ENCODE measurements at places on chromosomes 4 and X.
A peak's percentile ranks its signal among the peaks of the same experiment; 100 is the strongest.

DNA sequence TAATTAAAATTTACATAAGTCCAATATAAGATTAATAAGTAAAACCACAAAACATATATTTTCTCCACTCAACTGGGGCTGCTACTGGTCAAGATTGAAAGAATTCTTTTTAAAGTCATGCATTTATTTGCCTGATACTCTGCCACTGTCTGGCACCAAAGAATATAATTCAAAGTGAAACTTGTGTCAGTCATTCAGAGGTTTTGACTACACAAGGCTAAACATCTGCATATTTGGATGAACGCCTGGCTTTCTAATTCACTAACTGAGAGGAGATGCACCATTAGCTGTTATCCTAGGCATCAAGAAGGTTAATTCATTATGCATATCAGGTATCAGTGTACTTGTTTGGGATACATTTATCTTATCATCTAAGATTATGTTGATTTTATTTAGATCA, 598.5 kb downstream of the CENPC start:
- DNase-seq, result no peak

- DNase-seq, result no peak
Measured at GRCh38 chr4:20926529-20926928, 226.3 kb downstream of the PACRGL start.

GRCh38 chrX:31497086-31497485, 425.2 kb upstream of the FTHL17 start:
- no peak for DNase-seq

DNA sequence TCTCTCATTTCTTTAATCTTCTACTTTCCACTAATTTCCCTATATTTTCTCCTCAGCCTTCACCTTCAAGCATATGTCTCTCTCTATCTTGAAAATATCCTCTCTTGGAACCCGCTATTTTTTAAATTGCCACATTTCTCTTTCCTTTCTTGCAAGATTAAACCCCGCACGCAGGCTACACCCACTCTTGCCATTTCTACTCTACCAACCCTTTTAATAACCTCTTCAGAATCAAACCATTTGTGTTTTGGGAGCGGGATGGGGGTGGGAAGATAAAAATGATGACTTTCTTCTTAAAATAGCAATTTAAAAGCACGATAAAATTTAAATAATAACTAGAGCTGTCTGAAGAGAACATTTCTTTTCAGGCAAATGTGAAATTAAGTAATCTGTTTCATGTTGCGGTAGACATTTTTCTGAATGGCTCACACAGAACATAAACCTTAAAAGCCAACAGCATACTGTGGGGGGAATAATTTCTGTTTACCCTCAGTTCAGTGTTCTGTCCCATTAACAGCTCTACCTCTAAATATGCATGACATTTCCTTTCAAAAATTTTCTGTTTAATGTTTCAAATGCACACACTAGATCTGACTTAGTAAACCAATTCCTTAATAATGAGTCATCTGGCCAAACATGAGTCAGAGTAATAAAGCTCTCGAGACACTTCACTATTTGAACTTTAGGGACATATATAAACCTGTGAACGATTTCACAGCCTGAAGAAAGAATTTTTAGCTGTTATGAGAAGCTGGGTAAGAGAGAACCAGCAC, 20.5 kb downstream of the ARSJ start:
- DNase-seq, result no peak

GRCh38 chrX:1361275-1361674, 24.7 kb downstream of the IL3RA start:
- DNase-seq, result no peak

- DNase-seq, result no peak
Measured at GRCh38 chr4:122930862-122931261, 8.5 kb upstream of the NUDT6 start.

DNA sequence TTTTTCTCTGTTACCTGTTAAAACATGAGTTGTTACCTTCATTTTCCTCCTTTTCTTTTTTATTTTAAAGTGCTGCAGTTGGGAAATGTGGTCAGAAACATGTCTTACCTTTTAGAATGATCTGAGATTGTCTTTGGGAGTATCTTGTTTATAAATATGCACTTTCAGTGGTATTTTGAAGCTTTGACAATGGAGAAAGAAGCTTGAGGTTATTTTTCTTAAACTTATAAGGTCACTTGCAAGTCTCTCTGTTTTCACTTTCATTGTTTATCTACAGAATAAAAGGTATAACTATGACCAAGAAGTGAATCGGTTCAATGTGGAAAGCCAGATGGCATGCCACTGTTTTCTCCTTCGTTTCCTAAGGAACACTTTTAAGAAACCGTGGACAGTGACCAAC, 167.5 kb upstream of the SLC7A11 start:
- DNase-seq, result no peak

GRCh38 chrX:41703574-41704029, 14.8 kb downstream of the GPR34 start:
- no peak for DNase-seq

- DNase-seq, result no peak
Measured at GRCh38 chr4:47143261-47143660, 111.9 kb downstream of the GABRB1 start.

GRCh38 chr4:26766141-26766540, 94.5 kb upstream of the STIM2 start:
- DNase-seq, result no peak

DNA sequence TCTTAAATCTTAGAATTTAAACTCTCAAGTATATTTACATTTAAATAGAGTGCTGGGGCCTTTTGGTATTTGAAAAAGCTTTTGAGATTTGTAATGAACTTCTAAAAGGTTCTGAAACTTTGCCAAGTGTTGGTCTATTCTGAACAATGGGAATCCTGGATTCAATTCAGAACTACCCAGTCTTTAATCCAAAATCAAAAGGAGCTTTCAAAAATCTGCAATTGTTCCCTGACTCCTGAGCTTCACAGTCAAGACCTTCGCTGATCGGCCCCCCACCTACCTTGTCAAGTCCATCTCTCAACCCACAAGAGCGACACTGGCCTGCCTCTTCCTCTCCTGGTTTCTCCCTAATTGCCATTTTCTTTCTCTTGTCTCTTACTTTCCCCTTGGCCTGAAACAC, 666.1 kb upstream of the BOD1L1 start:
- DNase-seq, result no peak

GRCh38 chr4:10458177-10458576, 951 bp upstream of the ZNF518B start:
- DNase-seq, result no peak

DNA sequence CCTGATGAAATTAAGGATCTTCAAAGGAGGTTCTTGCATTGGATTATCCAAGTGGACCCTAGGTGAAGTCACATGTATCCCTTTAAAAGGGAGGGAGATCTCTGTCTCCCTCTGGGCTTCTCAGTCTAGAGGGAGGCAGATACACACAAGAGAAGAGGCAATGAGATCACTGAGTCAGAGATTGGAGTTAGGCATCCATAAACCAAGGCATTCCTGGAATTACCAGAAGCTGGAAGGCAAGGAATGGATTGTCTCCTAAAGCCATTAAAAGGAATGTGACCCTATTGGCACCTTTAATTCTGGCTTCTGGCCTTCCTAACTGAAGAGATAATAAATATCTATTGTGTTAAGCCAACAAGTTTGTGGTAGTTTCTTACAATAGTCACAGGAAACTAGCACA, 383.2 kb downstream of the PACRGL start:
- DNase-seq, result no peak

GRCh38 chr4:11446155-11446811, 17.6 kb upstream of the HS3ST1 start:
- no peak for DNase-seq

- DNase-seq, result no peak
Measured at GRCh38 chr4:48112017-48112667, 21.9 kb downstream of the TXK start.

- DNase-seq, result no peak
Measured at GRCh38 chr4:6644792-6645530, 4.5 kb downstream of the MRFAP1 start.

DNA sequence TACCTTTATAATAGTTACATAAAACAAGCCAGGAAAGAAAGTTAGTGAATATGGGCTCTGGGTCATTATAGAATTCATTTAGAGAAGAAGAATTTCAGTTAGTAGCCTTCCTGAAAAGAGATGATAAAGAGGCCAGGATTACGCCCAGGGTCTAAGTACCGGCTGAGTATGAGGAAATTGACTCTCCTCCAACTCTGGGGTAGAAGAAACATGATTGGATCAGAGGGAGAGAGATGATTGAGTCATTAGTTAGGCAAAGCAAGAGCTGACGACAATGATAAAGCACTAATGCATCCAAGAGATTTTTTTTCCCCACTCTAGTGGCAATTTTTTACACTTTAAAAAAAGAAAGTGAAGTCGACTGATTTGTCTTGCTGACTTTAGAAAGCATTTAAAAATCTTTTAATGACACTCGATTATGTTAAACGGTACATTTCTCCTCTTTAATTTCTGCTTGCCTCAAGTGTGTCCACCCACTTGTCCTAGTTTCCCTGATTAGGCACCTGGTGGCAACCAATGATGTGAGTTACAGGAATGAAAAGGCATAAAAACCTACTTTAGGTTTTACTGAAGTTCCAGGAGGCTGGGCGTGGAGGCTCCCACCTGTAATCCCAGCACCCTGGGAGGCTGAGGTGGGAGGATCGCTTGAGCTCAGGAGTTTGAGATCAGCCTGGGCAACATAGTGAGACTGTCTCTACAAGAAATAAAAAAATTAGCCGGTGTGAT, 37.3 kb upstream of the IGFBP7 start:
- DNase-seq, result no peak

DNA sequence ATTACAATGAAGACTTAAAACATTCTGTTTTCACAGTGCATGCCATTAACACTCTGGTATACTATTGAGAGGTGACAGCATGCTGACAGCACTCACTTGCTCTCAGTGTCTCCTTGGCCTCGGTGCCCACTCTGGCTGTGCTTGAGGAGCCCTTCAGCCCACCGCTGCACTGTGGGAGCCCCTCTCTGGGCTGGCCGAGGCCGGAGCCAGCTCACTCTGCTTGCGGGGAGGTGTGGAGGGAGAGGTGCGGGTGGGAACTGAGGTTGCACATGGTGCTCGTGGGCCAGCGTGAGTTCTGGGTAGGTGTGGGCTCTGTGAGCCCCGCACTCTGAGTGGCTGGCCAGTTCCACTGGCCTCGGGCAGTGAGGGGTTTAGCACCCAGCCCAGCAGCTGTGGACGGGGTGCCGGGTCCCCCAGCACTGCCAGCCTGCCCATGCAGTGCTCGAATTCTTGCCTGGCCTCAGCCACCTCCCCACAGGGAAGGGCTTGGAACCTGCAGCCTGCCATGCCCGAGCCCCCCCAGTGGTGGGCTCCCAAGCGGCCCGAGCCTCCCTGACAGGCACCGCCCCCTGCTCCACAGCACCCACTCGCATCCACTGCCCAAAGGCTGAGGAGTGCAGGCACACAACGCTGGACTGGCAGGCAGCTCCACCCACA, 135.3 kb upstream of the AR start:
- no peak for DNase-seq

DNA sequence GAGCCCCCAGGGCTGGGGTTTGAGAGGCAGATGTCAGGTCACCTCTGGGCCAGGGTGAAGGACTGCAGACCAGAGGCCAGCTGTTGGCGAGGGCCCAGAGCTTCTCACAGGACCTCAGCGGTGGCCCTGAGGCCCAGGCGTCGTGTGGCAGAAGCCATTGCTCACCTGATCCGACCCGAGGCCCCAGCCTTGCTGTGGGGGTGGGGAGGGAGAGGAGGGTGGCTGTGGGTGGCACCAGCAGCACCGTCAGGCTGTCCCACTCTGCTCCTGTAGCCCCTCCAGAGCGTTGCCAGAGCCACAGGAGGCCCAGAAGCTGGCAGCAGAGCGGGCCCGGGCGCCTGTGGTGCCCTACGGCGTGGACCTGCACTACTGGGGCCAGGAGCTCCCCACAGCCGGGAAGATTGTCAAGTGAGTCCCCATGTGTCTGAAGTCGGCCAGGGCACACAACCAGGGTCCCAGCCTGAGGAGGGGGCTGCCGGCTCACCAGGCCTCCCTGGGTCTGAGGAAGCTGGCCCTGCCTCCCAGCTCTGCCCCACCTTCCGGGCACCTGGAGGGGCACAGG, 28.8 kb downstream of the UVSSA start:
- no peak for DNase-seq

DNA sequence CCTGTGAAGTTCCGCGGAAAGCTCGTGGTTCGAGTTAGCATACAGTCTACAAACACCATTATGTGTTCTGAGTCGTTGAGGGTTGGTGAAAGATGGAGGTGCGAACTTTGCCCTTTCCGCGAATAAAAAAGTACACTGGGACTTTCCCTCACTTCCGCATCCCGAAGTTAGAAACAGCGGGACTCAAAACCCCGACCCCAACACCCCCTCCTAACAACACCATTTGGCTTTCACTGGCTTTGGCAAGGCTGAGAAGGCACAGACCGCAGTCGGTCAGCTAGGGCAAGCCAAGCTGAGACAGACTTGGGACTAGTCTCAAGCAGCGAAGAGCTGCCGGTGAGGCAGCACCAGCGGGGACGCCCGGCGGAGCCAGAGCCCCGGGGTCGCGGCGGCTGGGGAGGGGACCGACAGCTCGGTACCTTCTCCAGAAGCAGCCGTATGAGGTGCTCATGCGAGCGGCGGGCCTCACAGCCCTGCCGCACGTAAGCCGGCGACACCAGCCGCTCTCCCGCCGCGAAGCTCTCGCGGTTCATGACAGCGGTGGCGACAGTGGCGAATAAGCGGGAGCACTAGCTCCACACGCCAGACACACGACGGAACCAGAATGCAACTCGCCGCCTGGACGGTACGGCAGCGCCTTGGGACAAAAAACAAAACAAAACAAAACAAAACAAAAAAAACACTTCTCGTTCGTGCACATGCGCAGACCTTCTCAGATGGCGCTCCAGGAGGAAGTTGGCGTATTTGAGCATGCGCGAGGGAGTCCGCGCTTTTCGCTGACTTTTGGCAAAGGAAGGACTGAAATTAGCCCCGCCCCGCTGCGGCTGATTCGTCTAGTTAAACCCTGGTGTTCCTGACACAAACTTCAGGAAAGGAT, at the start of gene SEPSECS:
Gene SEPSECS, minus strand, starts transcription at position 613 of the 877 bp plus-strand sequence. Its CDS starts 80 bp downstream, at position 533.
- peak; percentile 98 for DNase-seq

DNA sequence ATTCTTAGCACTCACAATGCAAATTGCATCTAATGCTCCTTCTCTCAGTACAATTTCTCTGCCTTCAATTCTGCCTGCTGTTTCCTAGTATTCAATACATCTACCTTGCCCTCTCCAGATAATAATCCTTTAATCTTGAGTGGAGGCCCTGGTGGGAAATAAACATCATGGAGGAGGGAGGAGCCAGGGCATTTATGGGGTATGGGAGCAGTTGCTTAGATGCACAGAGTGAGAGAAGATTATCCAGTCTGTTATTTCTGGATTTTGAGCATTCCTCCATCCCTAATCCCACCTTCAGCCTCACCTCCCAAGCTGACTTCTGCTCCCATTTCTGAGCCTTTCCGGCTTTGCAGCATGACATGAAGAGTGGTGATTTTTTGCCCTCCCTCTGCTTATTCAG, 127.9 kb upstream of the PPP3CA start:
- DNase-seq, result no peak

DNA sequence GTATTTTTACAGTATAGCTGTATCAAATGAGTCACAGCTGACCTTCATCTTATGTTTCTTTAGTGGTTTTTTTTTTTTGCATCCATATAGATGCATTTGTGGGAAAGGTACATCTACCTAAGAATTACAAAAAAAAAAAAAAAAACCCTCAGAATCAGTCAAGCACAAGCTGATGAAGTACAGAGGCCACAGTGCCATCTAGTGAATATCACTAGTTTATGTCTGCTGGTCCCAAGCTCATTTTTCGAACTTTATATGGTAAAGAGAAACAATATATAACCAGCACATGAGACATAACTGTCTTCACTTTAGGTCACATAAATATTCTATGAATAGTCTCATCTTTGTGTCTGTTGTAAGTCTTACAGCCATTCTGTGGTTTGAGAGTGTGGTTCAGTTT, 220.1 kb downstream of the DLG3 start:
- DNase-seq, result no peak

GRCh38 chr4:825971-826330, at the start of gene CPLX1:
CPLX1 (minus strand) TSS chr4:826129; CDS start chr4:824522, 1,607 bp downstream.
- peak; percentile 17 for DNase-seq

Measured in CD4-positive, alpha-beta T cell treated with Interleukin-6 for 4 hours (primary cell).